ENCODE measurements at places on chromosomes 12 and 14.

- DNase-seq: no peak
Measured at GRCh38 chr14:24337824-24338175, 2.0 kb downstream of the RIPK3 start.

GRCh38 chr12:101933866-101934514 is 56.6 kb downstream of the DRAM1 start:
- no peak for DNase-seq

GRCh38 chr12:122137229-122137628 is 36.8 kb downstream of the IL31 start:
- no peak for DNase-seq

GRCh38 chr12:120562906-120563305 is 18.3 kb downstream of the POP5 start:
- no peak for DNase-seq

- DNase-seq: peak; percentile 20
Measured at GRCh38 chr14:54175298-54175942, 218.8 kb upstream of the BMP4 start.

DNA sequence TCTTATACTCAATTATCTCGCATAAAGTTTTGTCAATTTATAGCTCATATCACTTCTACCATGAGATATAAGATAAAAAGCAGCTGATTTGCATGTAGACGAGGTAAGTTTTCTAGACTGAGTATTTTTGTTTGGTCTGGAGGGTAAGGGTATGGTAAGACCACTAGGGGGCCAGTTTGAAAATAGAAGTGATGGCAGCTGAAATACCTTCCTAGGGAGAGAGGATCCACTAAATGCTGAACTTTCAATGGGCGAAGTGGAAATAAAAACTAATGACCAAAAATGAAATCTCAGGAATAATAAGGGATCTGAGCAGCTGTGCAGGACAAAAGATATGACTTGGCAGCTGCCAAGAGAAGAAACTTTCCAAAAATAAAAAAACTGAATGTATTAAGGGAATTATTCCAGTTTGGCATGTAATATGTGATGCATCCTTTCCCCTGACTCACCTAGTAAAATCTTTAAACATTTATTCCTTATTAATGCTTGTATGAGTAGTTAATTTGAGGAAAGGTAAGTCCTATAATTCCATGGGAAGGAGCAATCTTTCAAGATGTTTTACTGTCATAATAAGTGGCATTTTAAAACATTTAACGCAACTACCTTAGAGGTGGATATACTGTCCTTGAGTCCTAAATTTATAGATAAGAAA is 754.5 kb downstream of the C12orf50 start:
- no peak for DNase-seq

- DNase-seq: peak; percentile 22
Measured at GRCh38 chr12:10562306-10562933, 51.0 kb downstream of the MAGOHB start.

DNA sequence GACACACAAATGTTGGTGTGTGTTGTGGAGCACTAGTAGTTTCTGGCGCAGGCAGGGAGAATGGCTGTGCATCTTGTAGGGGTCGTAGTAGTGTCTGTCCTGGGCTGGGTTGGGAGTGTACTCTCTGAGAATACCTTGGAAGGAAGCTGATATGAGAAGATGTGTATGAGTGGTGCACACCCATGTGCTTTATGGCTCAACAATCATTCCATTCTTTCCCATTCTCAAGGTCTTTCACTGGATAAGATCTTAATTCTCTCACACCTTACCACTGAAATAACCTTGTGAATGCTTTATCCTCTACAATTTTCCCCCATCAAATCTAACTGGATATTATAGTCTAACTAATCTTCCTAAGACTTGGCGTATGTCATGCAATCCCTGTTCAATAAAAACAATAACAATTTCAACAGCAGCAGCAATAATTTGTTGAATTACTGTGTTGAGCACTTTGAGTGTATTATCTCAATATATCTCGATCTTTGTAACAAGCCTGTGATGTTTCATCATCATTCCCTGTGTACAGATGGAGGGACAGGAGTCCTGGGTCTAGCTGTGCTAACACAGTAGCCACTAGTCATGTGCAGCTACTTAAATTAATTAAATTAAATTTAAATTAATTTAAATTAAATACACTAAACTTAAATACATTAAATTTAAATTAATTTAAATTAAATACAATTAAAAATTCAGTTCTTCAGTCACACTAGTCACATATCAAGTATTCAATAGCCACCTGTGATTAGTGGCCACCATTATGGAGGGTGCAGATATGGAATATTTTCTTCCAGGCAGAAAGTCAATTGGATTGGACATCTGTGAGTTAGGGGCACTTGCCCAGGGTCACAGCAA is 3.6 kb upstream of the SLC48A1 start:
- no peak for DNase-seq

DNA sequence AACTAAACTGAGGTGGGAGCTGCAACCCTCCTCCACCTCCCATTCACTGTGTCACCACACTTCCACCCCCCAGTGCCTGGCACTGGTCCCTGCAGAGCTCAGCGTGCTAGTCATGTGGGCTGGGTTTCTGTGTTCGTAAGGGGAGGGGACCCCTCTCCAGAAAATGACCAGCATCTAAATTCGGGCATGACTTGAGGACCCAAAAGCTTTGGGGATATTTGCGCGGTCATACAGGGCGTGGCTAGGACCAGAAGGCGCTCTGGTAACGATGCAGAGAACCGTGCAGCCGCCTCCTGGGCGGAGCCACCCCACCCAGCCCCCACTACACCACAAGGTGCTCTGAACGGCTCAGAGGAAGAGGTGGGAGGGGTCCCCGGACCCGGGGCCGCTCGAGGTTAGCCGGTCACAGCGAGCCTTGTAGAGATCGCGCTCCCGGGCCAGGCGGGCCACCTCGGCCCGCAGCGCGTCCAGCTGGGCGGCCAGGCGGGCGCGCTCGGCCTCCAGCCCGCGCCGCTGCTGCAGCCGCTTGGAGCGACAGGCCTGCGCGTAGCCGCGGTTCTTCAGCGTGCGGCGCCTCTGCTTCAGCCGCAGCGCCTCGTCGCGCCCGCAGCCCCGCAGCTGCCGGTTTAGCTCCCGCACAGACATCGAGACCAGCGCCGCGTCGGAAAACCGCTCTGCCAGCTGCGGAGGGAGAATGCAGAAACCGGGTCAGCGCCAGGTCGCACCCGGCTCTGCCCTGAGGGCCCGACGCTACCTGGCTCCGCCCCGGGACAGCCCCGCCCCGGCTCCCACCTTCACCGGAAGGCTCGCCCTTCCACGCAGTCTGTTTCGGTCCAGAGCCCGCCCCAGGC is 9.8 kb downstream of the CPNE6 start:
- DNase-seq: peak; percentile 88

- no peak for DNase-seq
Measured at GRCh38 chr12:25130741-25131188, 64.2 kb downstream of the DNAI7 start.

- no peak for DNase-seq
Measured at GRCh38 chr14:53491256-53491883, 338.2 kb upstream of the DDHD1 start.

GRCh38 chr12:29611906-29612305 is 114.4 kb upstream of the OVCH1 start:
- no peak for DNase-seq

- no peak for DNase-seq
Measured at GRCh38 chr14:103707329-103708263, 7.7 kb downstream of the XRCC3 start.

GRCh38 chr12:112196196-112196875 is 71.0 kb downstream of the TRAFD1 start:
- no peak for DNase-seq

DNA sequence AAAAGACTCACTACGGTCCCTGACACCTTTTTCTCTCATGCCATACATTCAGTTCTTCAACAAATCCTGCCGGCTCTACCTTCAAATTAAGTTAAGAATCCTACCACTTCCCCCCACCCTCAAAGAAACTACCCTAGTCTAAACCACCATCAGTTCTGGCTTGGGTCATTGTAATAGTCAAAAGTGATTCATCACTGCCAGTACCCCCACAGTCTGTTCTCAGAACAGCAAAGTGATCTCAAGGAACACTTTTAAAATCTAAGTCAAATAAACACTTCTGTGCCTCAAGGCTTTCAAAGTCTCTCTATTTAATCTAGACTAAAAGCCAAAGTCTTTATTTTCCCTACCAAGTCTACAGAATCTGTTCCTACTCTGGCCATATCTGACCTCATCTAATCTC is 12.0 kb upstream of the FAM234B start:
- DNase-seq: no peak

DNA sequence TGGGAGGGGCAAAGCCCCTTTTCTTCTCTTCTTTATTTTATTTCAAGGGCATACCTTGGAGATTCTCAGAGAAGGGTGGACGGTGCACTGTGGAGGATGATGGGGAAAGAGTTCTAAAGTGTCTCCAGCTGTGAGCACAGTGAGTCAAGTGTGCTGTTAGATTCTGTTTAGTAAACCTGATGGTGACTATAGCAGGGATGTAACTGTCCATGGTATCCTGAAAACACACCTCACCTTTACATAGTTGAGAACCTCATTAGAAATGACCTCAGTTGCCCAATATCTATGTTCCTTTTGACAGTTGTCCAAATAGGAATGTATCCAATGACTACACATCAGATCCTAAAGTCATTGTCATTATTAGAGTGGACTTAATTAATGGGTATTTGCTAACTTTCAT is 38.0 kb downstream of the CNTN1 start:
- DNase-seq: no peak

GRCh38 chr14:50666772-50667683 is 1.1 kb downstream of the SAV1 start:
- DNase-seq: no peak

DNA sequence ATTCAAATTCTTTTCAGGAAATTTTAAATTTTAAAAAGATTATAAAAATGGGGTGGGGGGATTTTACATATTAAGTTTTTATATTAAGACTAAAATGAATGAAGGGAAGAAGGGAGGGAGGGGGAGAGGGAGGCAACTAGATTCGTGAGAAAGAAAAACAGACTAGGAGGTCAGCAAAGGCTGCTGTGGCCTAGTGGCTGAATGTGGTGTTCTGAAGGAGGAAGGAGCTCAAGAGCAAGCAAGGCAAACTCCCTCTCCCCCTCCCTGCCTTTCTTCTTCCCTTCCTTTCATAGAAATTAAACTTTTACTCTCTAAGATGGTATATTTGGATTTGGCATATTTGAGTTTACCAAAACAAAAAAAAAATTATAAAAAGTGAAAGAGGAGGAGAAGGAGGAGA is 18.1 kb downstream of the DYRK2 start:
- no peak for DNase-seq

DNA sequence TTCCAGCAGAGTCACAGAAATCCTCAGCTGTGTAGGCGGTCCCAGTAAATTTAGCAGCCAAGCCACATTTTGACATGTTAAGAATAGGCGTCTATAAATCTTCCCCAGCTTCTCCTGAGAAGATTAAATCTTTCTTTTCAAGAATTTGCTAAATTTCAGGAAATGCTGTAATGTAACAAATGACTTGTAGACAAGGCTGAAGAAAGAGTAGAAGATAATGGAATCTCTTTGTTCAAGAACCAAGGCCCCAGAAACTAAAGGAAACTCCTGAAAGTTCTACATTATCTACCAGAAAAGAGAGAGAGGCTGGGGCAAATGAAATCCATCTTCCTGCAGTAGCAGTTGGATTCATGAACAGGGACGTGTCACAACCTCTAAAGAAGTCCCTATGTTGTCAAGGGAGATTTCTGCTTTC is 760.3 kb downstream of the NOVA1 start:
- no peak for DNase-seq

- no peak for DNase-seq
Measured at GRCh38 chr12:54421879-54422250, 2.8 kb upstream of the ITGA5 start.

- DNase-seq: no peak
Measured at GRCh38 chr12:70154960-70155589, 88.2 kb upstream of the CNOT2 start.

GRCh38 chr12:113064395-113065125 is 8.0 kb downstream of the DTX1 start:
- DNase-seq: no peak

GRCh38 chr14:50790589-50790988 is 40.4 kb downstream of the NIN start:
- DNase-seq: no peak

- no peak for DNase-seq
Measured at GRCh38 chr12:110676171-110676570, 12.7 kb downstream of the HVCN1 start.

GRCh38 chr14:55539975-55540374 is 40.0 kb upstream of the KTN1 start:
- DNase-seq: no peak

- DNase-seq: no peak
Measured at GRCh38 chr14:68644101-68644500, 148.8 kb downstream of the ZFP36L1 start.

GRCh38 chr12:19130224-19131024 is 891 bp downstream of the PLEKHA5 start:
- peak; percentile 52 for DNase-seq

DNA sequence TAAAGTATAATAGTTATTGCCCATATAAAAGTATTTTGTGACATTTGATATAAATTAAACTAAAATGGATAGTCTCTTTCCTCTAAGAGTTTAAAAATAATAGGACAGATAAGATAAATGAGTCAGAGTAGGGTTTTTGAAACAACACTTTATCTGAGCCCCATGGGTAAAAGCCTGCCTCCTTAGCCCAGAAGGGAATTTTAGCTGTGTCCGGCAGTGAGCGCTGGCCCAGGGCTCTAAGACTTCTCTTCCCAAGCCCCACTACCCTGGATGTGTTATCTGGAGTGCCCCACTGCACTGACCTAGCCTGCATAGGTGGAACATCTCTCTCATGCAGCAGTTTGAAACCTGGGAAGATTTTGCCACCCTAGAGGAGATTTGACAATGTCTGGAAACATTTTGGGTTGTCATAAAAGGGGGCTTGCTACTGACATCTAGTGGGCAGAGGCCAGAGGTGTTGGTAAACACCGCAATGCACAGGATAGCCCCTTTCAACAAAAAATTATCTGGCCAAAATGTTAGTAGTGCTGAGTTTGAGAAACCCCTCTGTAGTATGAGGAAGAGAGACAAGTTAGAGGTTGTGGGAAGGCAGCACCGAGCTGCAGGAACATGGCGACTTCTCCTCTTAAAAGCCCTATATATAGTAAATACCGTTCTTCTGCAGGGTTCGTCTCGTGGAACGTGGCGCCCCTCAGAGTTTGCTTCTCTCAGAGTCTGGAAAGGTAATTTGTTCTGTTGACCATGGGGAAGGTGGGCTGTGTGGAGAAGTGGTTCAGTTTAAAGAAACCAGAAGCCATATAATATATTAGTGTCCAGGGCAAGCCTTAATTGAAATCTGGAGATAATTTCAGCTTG is 29.3 kb upstream of the ATF1 start:
- peak; percentile 25 for DNase-seq

DNA sequence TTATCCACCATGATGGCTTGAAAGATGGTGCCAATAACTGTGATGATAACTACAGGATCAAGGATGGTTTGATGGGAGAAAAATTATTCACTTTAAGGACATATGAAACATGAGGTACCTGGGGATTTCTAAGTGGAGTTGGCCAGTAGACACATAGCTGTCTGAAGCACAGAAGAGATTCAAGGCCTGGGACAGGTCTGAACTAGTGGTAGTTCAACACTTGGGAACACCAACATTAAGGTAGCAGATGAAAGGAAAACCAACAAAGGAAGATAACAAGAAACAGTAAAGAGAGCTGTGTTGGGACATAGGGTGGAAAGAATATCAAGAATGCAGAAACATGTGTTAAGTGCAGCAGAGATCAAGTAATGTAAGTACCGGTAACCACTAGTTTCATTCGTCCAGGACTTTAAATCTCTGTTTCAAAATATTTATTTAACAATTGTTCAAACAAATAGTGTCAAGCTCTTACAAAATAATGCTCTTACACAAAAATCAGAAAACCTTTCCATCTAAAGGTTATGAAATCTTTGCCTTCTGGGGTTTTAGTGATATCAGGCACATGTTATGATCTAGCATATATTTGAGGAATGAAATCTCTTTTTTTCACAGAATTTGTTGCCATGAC is 104.7 kb downstream of the ST8SIA1 start:
- DNase-seq: no peak
